ENCODE measurements at places on chromosomes 11 and 22.

DNA sequence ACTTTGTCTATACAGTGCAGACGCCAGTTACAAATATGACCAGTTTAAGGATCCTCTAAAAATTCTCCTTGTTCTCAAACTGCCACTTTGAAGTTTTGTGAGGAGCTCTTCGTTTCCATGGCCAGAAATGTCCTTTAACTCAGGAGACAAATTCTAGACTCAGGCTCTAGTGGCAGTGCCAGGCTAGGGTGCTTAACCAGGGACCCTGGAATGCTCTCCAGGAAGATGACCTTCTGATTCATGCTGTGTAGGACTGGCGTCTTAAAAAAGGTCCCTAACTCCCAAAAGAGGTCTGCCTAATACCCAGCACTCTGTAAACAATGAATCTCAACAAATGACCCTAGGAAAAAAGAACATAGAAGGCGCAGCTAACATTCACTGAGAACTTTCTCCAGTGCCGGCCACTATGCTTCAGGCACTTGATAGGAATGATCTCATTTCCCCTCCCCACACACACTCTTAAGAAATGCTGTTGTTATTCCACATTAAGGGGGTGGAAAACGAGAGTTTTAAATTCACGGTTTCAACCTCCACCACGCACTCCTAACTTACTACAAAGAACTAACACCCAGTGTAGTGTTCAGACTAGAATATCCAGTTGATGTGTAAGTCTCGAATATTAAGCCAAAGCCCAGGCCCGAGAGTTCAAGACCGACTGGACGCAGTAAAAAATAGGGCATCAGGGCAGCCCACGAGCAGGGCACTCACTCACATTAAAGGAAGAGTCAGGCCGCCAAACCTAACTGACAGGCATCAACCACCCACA lies 747 bp downstream of the NXF1 start:
- no peak for DNase-seq

DNA sequence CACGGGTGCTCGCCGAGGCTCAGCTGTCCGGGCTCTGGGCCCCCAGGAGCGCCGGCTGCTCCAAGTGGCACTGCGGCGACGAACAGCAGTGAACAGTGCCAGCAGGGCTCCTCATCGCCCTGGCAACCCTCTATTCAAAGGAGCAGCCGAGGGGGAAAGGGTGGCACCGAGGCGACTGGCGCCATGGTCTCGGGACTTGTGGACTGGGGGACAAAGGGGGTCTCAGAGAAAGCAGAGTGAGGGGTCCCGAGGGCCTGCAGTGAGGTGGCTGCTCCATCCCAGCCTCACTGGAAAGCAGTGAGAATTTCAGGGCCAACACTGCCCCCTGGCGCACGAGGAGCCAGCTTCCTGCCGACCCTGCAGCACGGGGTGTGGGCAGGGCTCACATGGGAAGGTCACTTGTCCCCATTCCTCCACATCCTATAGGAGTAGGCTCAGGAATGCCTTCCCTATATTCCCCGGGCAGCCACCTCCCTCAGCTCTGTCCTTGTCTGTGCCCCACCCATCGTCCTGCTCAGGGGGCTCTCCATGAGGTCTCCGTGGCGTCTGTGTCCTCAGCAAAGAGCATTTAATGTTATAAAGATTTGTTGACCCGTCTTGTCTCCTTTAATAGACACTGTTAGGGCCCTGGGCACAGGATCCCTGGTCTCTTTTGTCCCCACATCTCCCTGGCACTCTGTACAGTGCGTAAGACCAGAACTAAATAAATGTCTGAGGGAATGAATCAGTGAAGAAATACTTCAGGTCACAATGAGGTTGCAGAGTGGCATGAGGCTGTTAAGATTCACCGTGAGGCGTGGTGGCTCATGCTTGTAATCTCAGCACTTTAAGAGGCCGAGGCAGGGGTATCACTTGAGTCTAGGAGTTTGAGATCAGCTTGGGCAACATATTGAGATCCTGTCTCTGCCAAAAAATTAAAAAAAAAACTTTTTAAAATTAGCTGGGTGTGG lies 26.4 kb downstream of the LRFN4 start:
- DNase-seq, result peak; percentile 80

DNA sequence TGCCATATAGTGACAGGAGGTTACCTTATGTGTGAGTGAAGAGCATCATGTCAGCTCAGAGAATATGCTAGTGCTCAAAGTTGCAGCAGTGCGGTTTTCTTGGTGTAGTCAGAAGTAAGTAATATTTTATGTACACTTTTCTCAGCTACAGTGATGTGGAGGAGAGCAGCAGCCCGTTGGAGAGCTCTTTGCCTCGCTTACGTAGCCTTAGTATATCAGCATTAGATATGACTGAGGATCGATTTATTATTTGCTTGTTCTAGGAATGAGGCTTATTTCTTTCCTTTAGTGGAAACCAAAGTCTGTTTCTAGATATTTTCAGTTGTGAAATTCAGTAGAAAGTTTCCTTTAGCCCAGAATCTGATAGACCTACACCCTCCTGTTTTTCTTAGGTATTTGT lies 63.6 kb downstream of the PPP2R1B start:
- DNase-seq, result no peak

GRCh38 chr11:119479685-119480275 lies 56.8 kb upstream of the THY1 start:
- DNase-seq, result no peak

DNA sequence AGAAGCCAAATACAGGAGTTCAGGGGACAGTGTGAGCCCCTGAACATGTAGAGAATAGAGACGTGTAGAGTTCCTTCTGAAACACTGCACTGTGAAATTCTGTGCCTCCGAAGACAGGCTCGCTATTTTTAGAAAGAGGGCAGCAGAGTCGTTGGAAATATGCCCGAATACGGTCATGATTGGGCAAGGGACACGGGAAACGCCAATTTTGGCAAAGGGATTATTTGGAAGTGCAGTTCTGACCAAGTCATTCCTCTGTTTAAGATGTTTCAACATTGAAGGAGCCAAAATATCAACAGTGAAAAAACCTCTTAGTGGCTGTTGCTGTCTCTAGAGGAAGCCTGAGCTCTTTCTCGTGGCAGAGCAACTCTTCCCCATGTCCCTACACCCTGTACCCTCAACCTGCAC lies 9.5 kb upstream of the CBX6 start:
- no peak for DNase-seq

DNA sequence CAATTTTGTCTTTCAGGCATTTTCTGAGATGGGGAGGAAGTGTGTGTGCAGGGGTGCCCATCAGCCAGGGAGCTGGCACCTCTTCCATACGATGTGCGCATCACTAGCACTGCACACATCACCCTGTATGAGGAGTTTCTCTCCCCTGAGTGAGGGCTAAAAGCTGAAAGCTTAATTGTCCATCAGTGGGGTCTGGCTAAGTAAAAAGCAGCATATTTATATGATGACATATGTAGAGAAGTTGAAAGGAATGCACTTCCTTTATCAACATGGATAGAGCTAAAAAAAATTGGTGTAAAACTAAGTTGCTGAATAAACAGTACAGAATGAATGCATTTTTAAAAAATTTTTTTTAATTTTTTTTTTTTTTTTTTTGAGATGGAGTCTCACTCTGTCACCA lies 4.0 kb downstream of the VSTM5 start:
- DNase-seq, result no peak

All from neural crest cell (in vitro differentiated cells).